ENCODE measurements at places on chromosomes 5 and 9. TPM values are rescaled to one million over a fixed set of nuclear protein-coding genes. Genes with fewer than 3 reads are reported as not detected.

GRCh38 chr9:127138444-127138843 lies 16.0 kb upstream of the ANGPTL2 start:
- H3K27ac ChIP-seq: no peak overlapping the region
- no peaks in the 10 kb centered on the region for H3K36me3 ChIP-seq
- DNase-seq: no peak

The SLC6A19 gene
- 0.23 TPM for total RNA-seq

DNA sequence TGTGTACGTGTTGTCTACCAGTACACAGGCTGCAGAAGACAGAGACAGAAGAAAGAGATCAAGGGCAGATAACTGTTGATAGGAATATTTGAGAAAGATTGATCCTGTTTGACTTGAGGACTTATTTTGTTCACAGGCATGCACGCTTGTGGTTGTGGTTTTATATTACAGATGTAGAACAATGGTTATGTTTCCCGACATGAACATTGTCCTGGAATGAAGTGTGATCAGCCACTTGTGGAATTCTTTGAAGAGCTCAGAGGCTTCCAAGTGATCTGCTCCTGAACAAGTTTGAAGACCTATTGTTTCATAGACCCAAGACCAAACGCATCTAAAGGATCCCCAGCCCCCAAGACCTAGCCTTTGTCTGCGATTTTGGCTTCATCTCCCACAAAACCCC lies 13.7 kb downstream of the TEX53 start:
- H3K27me3 ChIP-seq: no peaks in the 10 kb centered on the region
- no peak overlapping the region for H3K4me3 ChIP-seq
- no peak overlapping the region for H3K27ac ChIP-seq

DNA sequence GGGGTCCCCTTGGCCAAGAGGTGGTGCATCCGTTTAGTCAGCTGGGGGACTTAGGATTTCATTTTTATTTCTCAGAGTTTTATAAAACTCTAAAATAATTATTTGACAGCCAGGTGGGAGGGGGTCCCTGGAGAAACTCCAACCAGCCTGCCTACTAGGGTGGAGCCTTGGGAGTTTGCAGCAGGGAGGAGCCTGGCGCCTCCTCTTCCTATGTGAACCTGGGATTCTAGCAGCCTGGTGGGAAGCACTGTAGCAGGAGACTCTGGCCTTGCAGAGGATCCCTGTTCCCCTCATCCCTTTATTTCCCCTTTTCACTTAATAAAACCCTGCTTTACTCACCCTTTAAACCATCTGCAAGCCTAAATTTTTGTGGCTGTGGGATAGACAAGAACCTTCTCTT lies 50.8 kb downstream of the FXN start:
- no peak overlapping the region for H3K27ac ChIP-seq
- DNase-seq: no peak
- no peaks in the 10 kb centered on the region for H3K36me3 ChIP-seq
- no peaks in the 10 kb centered on the region for H3K27me3 ChIP-seq

The BTNL8 gene
- not detected for total RNA-seq

The SPATA31A7 gene
- total RNA-seq: not detected

The NMUR2 gene
- not detected for total RNA-seq

The PDLIM4 gene
- 9.9 TPM for total RNA-seq

DNA sequence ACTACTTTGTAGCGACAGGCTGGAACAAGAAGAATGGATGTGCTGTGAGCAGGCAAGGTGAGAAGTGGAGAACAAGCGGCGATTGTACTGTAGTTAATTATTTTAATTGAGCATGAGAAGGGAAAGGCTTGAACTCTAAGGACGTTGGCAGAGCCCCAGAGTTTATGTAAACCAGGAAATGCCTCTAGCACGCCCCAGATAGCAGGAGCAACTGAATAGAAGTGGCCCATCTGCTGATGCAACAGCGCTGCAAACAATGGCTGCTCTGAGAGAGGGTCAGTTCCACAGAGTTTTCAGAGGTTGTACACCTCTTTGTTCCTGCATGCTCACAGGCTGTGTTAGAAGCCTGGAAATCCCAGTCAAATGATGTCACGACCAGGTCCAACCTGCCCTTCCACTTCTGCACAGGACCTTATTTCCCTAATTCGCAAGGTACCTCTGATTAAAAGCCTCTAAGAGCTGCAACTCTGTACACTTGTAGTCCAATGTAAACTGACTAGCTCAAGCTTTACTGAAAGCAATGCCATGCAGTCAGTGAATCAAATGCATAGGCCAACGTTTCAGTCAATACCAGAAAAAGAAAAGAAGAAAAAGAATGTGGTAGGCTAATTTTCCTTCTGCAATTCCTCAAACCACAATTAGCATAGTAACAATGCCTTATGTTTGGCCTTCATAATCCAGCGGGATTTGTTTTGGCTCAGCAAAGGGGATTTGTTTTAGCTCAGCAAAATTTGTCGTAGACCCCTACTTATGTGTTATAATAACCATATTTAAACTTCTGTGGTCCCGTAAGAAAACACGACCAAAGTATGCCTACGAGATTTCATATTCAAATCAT lies 119.6 kb upstream of the RETREG1 start:
- H3K27ac ChIP-seq: peak overlapping the region; percentile 53
- H3K4me3 ChIP-seq: no peak overlapping the region
- no peaks in the 10 kb centered on the region for H3K4me1 ChIP-seq
- no peaks in the 10 kb centered on the region for H3K27me3 ChIP-seq
- DNase-seq: peak; percentile 7

The RUSC2 gene
- total RNA-seq: 49.9 TPM

DNA sequence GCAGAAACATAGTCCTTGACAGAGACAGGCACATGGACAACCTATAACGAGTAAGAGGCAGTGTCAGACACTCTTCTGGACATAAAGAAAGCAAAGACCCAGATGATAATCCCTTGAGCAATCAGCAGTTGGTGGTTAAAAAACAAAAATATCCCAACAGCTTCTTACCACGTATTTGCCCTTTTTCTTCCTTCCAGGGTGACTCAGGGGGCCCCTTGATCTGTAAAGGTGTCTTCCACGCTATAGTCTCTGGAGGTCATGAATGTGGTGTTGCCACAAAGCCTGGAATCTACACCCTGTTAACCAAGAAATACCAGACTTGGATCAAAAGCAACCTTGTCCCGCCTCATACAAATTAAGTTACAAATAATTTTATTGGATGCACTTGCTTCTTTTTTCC lies 9.5 kb downstream of the GZMK start:
- H3K36me3 ChIP-seq: no peaks in the 10 kb centered on the region
- H3K4me3 ChIP-seq: no peak overlapping the region
- no peaks in the 10 kb centered on the region for H3K27me3 ChIP-seq
- DNase-seq: no peak

- H3K27me3 ChIP-seq: no peaks in the 10 kb centered on the region
- no peak overlapping the region for H3K27ac ChIP-seq
- no peak overlapping the region for H3K4me3 ChIP-seq
- no peaks in the 10 kb centered on the region for H3K36me3 ChIP-seq
Observed at GRCh38 chr9:26324786-26325443, 567.7 kb downstream of the CAAP1 start.

- H3K27me3 ChIP-seq: no peaks in the 10 kb centered on the region
- H3K4me1 ChIP-seq: peaks cover 7% of the 10 kb centered on the region
- no peak overlapping the region for H3K27ac ChIP-seq
- DNase-seq: peak; percentile 22
- no peak overlapping the region for H3K4me3 ChIP-seq
Observed at GRCh38 chr5:74035521-74035937, 409.5 kb downstream of the ARHGEF28 start.

DNA sequence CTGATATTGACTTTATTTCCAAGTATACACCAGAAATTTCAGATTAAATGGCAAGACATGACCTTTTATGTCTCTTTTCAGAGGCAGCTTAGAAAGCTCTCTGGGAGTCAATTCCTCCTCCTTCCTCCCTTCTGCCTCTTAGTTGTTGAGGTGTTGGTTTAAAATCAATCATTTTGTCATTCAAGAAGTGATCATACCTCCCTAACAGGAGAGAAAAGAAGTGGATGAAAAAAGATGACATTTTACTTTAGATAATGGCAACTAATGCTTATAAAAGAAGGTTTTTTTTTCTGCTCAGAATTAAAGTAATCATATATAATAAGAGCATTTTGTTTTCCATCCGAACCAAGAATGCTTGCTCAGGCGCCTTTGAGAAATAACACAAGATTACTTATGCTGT lies 448.7 kb downstream of the CTNND2 start:
- no peak overlapping the region for H3K27ac ChIP-seq
- DNase-seq: no peak
- peaks cover 4% of the 10 kb centered on the region for H3K27me3 ChIP-seq
- no peaks in the 10 kb centered on the region for H3K4me1 ChIP-seq
- H3K36me3 ChIP-seq: no peaks in the 10 kb centered on the region

DNA sequence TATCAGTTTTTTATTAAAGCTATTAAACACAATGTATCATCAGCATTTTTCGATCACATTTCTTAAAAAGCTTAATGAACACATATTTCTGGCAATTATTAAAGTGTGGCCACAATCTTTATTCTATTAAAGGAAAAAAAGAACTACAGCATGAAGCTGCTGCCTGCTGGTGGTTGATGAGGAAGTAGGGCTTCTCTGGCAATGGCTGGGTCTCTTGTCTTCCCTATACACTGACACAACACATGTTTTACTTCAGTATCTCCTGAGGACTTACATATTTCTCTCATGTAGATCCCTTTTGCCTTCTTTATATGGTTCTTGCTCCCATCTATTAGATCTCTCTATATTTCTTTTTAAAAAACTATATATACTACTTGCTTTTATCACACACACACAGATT lies 590.7 kb downstream of the RAB3C start:
- no peak overlapping the region for H3K4me3 ChIP-seq
- H3K36me3 ChIP-seq: no peaks in the 10 kb centered on the region
- no peak overlapping the region for H3K27ac ChIP-seq
- H3K27me3 ChIP-seq: no peaks in the 10 kb centered on the region
- no peak for DNase-seq
- H3K4me1 ChIP-seq: no peaks in the 10 kb centered on the region

The TRMT10B gene
- 9.8 TPM for total RNA-seq

DNA sequence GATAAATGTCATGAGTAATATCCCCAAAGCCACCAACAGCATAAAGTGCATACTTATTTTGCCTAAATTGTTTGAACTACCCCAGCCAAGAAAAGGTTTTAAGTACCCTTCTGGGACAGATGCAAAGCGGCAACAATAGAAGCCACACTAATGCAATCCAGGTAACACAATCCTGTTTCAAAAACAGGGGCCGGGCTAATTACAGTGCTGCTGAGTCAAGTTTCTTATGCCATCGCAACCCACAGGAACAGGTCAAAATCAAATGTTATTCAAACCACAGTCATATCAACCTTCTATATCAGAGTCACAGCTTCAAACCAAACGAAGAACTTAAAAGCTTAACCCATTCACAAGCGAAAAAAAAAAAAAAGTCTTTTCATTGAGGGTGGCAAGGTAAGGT lies 28.3 kb downstream of the EBF1 start:
- peaks cover 23% of the 10 kb centered on the region for H3K27me3 ChIP-seq
- H3K36me3 ChIP-seq: no peaks in the 10 kb centered on the region
- DNase-seq: no peak
- H3K4me1 ChIP-seq: no peaks in the 10 kb centered on the region

The HSPB3 gene
- total RNA-seq: not detected

DNA sequence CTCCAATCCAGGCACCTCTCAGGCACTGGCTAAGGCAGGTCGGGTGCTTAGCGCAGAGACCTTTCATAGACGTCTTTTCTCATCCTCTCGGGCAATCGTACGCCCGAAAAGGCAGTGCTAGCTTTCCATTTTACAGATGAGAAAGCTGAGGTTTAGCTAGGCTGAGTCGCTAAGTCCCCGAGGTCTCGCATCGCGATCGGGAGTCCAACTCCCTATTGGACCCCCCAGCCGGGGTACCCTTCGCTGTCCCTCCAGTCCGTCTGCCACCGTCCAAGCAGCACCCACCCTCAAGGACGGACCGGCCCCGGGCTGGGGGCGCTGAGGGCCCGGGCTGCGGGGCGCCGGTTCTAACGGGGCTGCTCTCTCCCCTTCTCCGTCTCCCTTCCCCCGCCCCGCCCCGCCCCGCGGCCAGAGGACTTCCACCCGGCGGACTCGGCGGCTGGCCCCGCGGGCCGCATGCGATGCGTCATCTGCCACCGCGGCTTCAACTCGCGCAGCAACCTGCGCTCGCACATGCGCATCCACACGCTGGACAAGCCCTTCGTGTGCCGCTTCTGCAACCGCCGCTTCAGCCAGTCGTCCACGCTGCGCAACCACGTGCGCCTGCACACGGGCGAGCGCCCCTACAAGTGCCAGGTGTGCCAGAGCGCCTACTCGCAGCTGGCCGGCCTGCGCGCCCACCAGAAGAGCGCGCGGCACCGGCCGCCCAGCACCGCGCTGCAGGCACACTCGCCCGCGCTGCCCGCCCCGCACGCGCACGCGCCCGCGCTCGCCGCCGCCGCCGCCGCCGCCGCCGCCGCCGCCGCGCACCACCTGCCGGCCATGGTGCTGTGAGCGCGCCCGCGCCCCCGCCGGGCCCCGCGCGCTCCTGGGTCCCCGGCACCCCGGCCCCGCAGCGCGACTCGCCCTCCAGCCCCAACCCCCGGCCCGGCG lies 12.5 kb upstream of the EXOSC2 start:
- peak overlapping the region; percentile 53 for H3K4me3 ChIP-seq
- no peak for DNase-seq
- H3K27me3 ChIP-seq: no peaks in the 10 kb centered on the region

GRCh38 chr5:137516251-137516797 lies 17.2 kb upstream of the SPOCK1 start:
- H3K4me3 ChIP-seq: no peak overlapping the region
- no peaks in the 10 kb centered on the region for H3K4me1 ChIP-seq
- H3K36me3 ChIP-seq: no peaks in the 10 kb centered on the region
- no peak for DNase-seq
- no peaks in the 10 kb centered on the region for H3K27me3 ChIP-seq

The ZNF618 gene
- 1.8 TPM for total RNA-seq

The MCC gene
- total RNA-seq: 0.41 TPM

- no peak overlapping the region for H3K27ac ChIP-seq
- no peak overlapping the region for H3K4me3 ChIP-seq
- no peaks in the 10 kb centered on the region for H3K27me3 ChIP-seq
- DNase-seq: no peak
Observed at GRCh38 chr5:8788246-8788645, 757.6 kb downstream of the SEMA5A start.

The EGFLAM gene
- 14.8 TPM for total RNA-seq

DNA sequence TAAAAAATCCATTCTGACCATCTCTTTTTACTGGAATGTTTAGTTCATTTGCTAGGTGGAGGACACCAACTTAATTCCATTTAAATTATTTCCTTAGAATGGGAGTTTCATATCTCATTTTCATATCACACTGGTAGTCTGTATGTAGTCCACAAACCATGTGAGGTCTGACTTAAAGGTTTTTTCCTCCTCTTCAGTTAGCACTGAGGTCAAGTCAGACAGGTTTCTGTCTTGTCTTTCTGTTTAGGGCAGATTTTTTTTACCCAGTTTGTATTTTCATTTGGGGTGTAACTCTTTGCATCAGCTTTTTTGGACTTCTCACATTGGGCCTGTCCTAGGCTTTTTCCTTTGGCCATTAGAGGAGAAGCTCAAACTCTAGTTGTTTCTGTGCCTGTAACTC lies 75.3 kb downstream of the RANBP17 start:
- no peaks in the 10 kb centered on the region for H3K36me3 ChIP-seq
- H3K27ac ChIP-seq: no peak overlapping the region
- no peak for DNase-seq
- no peaks in the 10 kb centered on the region for H3K4me1 ChIP-seq
- no peaks in the 10 kb centered on the region for H3K27me3 ChIP-seq
